ENCODE measurements at places on chromosomes 6 and 20.

DNA sequence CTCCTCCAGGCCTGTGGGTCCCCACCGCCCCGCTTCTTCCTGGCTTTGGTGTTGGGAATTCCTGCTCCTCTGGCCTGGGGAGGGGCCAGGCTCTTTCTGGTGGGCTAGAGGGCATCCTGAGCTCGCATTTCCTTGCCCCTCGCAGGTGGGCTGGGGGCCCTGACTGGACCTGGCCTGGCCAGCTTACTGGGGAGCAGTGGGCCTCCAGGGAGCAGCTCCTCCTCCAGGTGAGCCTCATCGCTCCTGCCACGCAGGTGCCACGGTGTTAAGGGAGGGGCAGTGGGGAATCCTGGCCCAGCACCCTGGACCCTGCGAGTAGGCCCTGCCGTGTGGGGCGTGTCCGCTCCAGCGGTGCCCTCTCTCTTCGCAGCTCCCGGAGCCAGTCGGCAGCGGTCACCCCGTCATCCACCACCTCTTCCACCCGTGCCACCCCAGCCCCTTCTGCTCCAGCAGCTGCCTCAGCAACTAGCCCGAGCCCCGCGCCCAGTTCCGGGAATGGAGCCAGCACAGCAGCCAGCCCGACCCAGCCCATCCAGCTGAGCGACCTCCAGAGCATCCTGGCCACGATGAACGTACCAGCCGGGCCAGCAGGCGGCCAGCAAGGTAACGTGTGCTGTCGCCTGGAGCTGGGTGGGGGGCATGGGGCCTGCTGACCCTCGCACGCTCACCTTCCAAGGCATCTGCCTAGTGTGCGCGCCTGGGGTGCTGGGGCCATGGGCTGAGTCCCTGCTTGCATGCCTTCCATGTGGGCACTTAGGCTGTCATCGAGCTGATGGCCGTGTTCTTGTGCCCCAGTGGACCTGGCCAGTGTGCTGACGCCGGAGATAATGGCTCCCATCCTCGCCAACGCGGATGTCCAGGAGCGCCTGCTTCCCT lies 4.7 kb downstream of the ADRM1 start:
- DNase-seq: no peak

DNA sequence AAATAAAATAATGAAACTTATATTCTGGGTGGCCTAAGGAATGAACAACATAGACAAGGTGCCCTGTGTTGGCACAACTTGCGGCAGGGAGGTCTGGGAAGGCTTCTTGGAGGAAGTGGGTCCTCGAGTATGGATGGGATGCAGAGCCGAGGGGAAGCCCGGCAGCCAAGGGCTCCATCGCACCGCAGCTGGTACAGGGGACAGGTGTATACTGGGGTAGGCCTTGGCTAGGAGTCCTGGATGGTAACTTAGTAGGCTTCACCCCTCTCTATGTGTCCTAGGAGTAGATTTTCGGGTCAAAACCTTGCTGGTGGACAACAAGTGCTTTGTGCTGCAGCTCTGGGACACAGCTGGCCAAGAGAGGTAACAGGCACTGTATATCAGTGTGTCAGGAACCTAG lies 28.0 kb downstream of the RAB44 start:
- DNase-seq: no peak

GRCh38 chr6:46011188-46012085 lies 4.2 kb downstream of the CLIC5 start:
- peak; percentile 74 for DNase-seq

DNA sequence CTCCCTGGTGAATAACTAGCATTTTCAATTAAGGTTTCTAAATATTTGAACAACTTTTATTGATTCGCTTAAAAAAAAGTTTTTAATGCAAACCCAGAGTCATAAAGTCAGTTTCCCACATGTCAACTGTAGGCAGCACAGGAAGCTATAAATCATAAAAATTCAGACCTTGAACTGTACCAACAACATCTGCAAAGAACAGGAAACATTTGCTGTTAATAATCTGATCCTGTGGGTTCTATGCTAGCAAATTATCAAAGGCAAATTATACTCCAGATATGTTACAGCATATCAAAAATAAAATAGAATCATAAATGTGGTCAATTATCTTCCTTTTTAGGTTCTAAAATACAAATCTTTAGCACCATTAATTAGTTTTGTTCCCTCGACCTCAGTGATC lies 16.6 kb upstream of the MAP7 start:
- DNase-seq: no peak

GRCh38 chr6:89122625-89123024 lies 4.8 kb upstream of the SRSF12 start:
- no peak for DNase-seq

DNA sequence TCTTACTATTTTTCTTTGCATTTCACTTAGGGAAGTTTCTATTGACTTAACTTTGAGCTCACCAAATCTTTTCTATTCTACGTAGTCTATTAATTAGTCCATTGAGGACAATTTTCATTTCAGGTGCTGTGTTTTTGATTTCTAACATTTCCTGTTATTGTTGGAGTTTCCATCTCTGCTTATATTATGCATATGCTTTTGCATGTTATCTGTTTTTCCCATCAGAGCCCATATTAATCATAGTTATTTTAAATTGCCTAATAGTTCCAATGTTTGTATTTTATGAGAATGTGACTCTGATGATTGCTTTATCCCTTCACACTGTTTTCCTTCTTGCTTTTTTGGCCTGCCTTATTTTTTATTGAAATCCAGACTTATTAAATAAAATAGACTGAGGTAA lies 414.5 kb upstream of the OPRM1 start:
- no peak for DNase-seq

- DNase-seq: no peak
Observed at GRCh38 chr6:161217628-161218027, 56.2 kb downstream of the AGPAT4 start.

- no peak for DNase-seq
Observed at GRCh38 chr6:149060985-149061760, 256.3 kb upstream of the TAB2 start.

DNA sequence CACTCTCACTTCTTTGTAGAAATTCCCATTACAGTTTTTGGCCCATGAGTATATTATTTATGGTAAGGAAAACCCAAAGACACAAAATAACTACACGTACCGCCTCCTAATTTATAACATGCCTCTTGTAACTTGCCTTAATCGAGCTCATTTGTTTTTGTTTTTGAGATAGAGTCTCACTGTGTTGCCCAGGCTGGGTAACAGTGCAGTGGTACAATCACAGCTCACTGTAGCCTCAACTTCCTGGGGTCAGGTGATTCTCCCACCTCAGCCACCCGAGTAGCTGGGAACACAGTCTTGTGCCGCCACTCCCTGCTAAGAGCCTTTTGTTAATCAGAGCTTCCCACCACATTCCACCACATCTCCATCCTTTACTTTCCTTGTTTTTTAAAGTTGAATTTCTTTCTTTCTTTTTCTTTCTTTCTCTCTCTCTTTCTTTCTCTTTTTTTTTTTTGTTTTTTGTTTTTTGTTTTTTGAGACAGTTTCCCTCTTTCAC lies 15.5 kb downstream of the ASIP start:
- DNase-seq: no peak

- no peak for DNase-seq
Observed at GRCh38 chr6:132790450-132790849, 8.0 kb downstream of the SLC18B1 start.

DNA sequence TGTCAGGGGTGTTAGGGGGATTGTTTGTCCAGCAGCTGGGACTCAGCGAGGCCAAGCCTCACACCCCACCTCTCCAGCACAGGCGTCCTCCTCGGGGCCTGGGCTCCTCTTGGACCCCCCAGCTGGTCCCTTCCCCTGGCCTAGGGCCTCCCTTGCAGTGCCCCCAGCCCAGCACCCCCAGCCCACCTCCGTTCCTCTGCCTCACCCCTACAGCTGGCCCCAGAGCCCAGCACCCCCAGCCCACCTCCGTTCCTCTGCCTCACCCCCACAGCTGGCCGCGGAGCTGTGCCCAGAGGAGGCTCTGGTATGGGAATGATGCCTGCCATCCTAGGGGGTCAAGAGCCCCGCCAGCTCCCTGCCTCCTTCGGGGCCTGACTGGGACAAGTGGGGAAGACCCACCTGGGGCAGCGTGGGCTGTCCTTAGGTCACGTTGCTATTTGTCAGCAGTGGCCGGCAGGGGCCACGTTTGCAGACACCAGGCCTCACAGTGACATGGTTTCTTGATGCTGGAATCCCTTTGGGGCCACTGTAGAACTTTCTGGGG lies 7.9 kb upstream of the COL20A1 start:
- no peak for DNase-seq

DNA sequence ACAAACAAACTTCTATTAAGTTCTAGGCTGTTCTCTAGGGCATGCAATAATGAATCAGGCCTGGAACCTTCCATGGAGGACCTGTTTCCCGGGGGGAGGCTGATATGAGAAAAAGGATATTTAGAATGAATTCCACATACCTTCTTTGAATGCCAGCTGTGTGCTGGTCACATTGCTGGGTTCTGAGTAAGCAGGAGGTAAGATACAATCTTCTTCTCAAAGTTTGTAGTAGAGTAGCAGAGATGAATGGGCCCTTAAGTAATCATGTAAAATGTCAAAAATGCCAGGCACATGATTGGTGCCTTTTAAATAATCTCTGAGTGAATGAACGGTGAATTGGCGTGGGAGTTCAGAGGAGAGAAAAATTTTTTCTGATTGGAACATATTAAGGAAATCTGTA lies 47.4 kb downstream of the TGM2 start:
- DNase-seq: no peak

GRCh38 chr6:142756215-142756630 lies 188.8 kb downstream of the HIVEP2 start:
- no peak for DNase-seq

- no peak for DNase-seq
Observed at GRCh38 chr20:17399303-17399985, 131.7 kb downstream of the BFSP1 start.

DNA sequence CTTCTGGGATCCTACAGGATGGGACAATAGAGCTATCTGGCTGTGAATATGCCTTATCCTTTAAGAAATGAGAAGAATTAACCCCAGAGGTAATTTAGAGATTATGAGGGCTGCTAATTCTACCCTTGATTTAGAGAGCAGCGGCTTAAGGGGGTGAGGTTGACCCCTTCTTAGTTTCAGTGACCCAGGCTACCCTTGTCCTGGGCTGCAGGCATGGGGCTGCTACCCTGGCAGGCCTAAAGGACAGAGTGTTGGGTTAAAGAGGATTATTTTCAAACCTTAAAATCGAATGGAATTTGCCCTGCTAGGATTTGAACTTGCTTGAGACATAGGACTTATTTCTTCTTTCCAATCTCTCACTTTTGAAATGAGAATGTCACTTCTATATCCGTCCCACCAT lies 1343.4 kb downstream of the HACE1 start:
- DNase-seq: no peak

All from stimulated activated naive CD8-positive, alpha-beta T cell treated with anti-CD3 and anti-CD28 coated beads, Interleukin-15, amount 100 ng/mL, for 72 hours (primary cell).